ENCODE measurements at places on chromosomes 16 and 17.
A peak's percentile ranks its signal among the peaks of the same experiment; 100 is the strongest.

DNA sequence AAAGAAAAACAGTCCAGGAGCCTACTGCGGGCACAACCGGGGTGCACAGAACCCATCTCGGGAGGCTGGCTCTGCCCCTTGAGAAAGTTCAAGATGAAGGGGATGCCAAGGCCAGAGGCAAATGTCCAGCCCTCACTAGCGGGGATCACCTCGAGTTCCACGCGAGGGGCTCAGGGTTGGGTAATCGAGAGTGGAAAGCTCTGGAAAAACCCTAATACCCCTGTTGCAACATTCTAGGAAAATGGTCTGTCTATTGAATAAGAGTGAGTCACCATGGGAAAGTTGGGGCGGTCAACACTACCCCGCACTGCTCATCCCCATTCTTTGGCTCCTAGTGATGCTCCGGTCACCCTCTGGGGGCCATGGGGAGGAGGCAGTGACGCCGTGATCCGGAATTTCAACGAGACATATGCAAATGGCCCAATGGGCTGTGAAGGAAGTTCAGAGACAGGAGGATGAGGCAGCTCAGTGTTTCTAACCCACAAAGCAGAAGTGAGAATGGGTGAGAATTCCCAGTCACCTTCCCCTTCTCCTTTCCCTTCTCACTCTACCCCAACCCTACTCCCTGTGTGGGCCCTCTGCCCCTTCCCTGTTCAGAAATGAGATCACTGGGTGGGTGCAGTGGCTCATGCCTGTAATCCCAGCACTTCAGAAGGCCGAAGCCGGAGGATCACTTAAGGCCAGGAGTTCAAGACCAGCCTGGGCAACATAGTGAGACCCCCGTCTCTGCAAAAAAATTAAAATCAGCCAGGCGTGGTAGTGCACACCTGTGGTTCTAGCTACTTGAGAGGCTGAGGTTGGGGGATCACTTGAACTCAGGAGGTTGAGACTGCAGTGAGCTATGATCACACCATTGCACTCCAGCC is 22.4 kb downstream of the SOCS3 start:
- no peak for DNase-seq

DNA sequence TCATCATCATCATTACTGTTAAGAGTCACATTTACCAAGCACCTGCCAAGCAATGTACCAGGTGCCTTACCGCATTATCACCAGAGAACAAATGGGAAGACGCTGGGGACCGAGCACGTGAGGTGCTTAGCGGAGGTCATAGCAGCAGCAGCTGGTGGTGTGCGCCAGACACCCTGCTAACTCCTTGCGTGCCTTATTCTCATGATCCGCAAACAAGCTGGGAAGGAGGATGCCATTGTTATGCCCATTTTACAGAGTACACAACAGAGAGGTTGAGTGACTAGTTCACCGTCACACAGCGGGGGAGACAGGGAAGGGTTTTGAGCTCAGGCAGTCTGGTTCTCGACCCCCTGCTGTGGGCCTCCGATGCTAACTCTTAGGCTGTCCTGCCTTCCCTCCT is 7.3 kb downstream of the ATP2A3 start:
- DNase-seq: no peak

DNA sequence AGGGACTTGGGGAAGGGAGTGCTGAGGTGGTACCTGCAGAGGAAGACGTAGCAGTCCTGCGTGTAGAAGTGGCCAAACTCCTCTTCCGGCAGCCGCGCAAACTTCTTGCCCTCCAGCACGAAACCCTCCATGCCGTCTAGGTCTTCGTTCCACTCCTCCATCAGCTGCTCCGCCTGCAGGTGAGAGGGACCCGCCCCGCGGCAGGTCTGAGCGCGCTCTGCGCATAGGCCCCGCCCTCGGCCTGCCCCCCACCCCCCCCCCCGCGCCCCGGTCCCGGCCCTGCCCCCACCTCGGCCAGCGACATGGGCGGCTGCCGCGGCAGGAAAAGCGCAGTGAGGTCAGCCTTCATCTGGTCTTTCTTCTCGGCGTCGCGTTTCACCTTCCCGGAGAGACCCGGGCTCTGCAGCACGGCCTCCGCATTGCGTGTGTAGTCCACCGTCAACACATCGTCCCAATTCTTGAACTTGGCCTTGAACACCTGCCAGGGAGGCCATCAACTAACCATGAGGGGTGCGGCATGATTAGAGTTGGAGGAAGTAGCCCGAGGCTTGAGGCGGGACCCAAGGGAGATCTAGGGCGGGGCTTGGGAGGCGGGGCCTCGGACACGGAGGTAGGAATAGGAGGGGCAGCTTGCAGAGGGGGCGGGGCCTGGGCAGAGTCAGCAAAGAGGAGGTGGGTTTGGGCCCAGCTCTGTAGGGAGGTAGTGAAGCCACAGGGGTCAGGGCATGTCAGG is 11.5 kb downstream of the FLII start:
- peak; percentile 26 for DNase-seq

- DNase-seq: no peak
These were observed 4.3 kb upstream of the CRISPLD2 start for GRCh38 chr16:84815462-84815861.

- no peak for DNase-seq
These were observed 4.2 kb downstream of the CDRT4 start for GRCh38 chr17:15462976-15463772.

Data from activated CD4-positive, alpha-beta T cell treated with anti-CD3 and anti-CD28 coated beads, Interleukin-2, amount 50 U/mL, for 16 hours (primary cell).